Activated CD4-positive, alpha-beta T cell treated with anti-CD3 and anti-CD28 coated beads, Interleukin-2, amount 10 ng/mL, durations not matched to agents 24 days and 14 days (primary cell): ENCODE measurements at places on chromosomes 13 and 19. TPM values are rescaled to one million over a fixed set of nuclear protein-coding genes. Genes with fewer than 3 reads are reported as not detected.

The ACTMAP gene
- total RNA-seq = 8.6 and 9.4 TPM in 2 replicates

The VSIG10L gene
- total RNA-seq = 7.1 and 7.2 TPM in 2 replicates

The LPAR6 gene
- total RNA-seq = 3.9 and 4.2 TPM in 2 replicates

The C19orf81 gene
- 0.98 TPM in 1 of 2 replicates, not detected in the other for total RNA-seq

GRCh38 chr19:1985588-1986356, 29.7 kb downstream of the BTBD2 start:
- H3K4me3 ChIP-seq = no peak overlapping the region
- no peaks in the 10 kb centered on the region for H3K4me1 ChIP-seq
- no peak overlapping the region for H3K27ac ChIP-seq
- DNase-seq = no peak
- peaks cover 30% of the 10 kb centered on the region for H3K36me3 ChIP-seq

- no peaks in the 10 kb centered on the region for H3K36me3 ChIP-seq
- no peaks in the 10 kb centered on the region for H3K4me1 ChIP-seq
- H3K4me3 ChIP-seq = no peak overlapping the region
- DNase-seq = no peak
- no peak overlapping the region for H3K27ac ChIP-seq
Measured at GRCh38 chr13:43229506-43229905, 206.1 kb downstream of the DNAJC15 start.

- H3K36me3 ChIP-seq = peaks cover 20% of the 10 kb centered on the region
- no peaks in the 10 kb centered on the region for H3K4me1 ChIP-seq
- H3K4me3 ChIP-seq = no peak overlapping the region
- no peak for DNase-seq
- peak overlapping the region; percentile 29 for H3K27ac ChIP-seq
Measured at GRCh38 chr19:48379058-48379457, 12.3 kb downstream of the KDELR1 start.

DNA sequence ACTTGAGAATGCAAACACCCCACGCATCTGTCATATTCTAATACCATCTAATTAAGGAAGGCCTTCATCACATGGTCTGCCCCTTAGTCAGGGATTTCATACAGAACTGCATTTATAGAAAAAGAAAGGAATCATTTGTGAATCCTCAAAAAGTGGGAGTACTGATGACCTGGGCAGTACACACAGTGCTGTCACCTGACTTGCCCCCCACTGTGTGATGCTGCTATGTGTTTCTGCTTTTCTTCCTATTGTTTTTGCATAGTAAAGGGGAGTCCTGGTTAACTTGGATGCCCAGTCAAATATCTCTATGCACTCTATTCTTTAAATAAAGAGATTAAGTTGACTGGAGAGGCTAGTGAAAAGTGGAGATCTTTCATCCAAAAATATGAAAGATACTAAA, 1921.2 kb upstream of the PRR20A start:
- H3K4me3 ChIP-seq = no peak overlapping the region
- DNase-seq = no peak
- H3K4me1 ChIP-seq = no peaks in the 10 kb centered on the region

GRCh38 chr13:80889829-80890228, 548.9 kb upstream of the SPRY2 start:
- H3K36me3 ChIP-seq = no peaks in the 10 kb centered on the region

GRCh38 chr19:16829822-16830289, 658 bp downstream of the SIN3B start:
- H3K27me3 ChIP-seq = peaks cover 24% of the 10 kb centered on the region
- DNase-seq = peak; percentile 61
- peaks cover 27% of the 10 kb centered on the region for H3K36me3 ChIP-seq
- H3K4me1 ChIP-seq = peaks cover 19% of the 10 kb centered on the region
- peak overlapping the region; percentile 85 for H3K27ac ChIP-seq
- peak overlapping the region; percentile 85 for H3K4me3 ChIP-seq

DNA sequence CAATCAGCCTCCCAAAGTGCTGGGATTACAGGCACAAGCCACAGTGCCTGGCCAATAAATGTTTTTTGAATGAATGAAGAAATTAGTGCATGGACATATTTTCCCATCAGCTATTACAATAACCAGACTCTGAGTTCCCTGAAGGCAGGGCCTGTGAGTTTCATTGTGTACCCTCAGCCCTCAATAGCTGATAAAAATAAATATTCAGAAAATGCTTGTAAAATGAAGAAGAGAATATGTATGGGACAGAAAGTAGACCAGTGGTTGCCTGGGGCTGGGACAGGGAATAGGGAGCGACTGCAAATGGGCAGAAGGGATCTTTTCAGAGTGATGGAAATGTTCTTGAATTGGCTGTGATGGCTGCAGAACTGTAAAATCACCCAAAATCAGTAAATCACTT, 28.8 kb downstream of the NUMBL start:
- peaks cover 5% of the 10 kb centered on the region for H3K27me3 ChIP-seq
- peaks cover 13% of the 10 kb centered on the region for H3K4me1 ChIP-seq
- H3K36me3 ChIP-seq = peaks cover 2% of the 10 kb centered on the region
- H3K27ac ChIP-seq = no peak overlapping the region
- no peak overlapping the region for H3K4me3 ChIP-seq

- DNase-seq = no peak
- H3K4me3 ChIP-seq = no peak overlapping the region
- H3K36me3 ChIP-seq = peaks cover 53% of the 10 kb centered on the region
- H3K27me3 ChIP-seq = no peaks in the 10 kb centered on the region
- H3K4me1 ChIP-seq = peaks cover 7% of the 10 kb centered on the region
Measured at GRCh38 chr19:38907670-38908069, 4.3 kb downstream of the CCER2 start.

DNA sequence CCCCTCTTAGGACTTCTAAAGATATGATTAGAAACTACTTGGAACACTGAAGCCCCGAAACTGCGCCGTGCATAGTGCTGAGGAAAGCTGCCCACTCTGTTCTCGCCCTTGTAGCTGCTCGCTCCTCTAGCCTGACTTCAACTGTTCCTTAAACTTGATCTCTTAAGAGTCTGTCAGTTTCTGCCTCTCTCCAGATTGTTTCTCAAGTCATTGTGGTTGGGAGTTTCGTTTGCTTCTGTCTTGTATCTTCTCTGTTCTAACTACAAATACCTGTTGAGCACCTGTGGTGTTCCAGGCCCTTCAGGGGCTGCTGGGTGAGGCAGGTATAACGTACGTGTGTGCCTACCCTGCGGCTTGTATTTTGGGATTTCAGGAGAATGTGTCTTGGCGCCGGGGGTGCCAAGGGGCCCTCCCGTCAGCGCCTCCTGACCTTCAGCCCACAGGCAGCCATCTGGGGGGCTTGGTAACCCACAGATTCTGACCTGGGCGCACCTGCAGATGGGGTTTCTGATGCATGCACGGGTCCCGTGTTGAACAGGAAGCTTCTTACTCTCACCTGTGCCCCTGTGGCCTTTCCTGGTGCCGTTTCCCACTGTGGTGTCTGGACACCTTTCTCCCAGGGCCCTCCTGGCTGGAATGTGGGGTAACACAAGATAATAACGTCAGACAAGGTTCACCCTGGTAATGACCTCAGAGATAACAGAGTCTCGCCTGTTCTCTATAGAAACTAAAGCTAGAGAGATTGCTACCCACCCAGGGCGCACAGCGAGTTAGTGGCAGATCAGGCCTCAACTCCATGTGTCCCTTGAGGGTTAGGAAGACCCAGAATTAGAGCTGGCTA, 17.2 kb upstream of the DCUN1D2 start:
- no peak overlapping the region for H3K4me3 ChIP-seq
- peaks cover 35% of the 10 kb centered on the region for H3K36me3 ChIP-seq
- no peaks in the 10 kb centered on the region for H3K4me1 ChIP-seq
- no peak for DNase-seq
